Prostate gland (tissue), 2 donors: ENCODE measurements at places on chromosomes 6 and 20. TPM values are rescaled to one million over a fixed set of nuclear protein-coding genes. Genes with fewer than 3 reads are reported as not detected.

Gene KCNQ5
- total RNA-seq, result 4.1 TPM

Gene SYNGAP1
- total RNA-seq, result 24.8 TPM

Gene LYRM4
- total RNA-seq, result 23.7 TPM

Gene SLC17A2
- not detected for total RNA-seq

Gene OPRM1
- total RNA-seq, result not detected

Gene PRPH2
- total RNA-seq, result 0.27 TPM

Gene KCNK16
- total RNA-seq, result not detected

Gene COL12A1
- total RNA-seq, result 40.6 TPM

Gene EPB41L1
- total RNA-seq, result 91.1 TPM

Gene EYA4
- total RNA-seq, result 7.3 TPM

Gene ZNF831
- total RNA-seq, result 1.1 TPM

Gene SLC17A9
- total RNA-seq, result 3.5 TPM

Gene ARG1
- total RNA-seq, result 1.4 TPM

Gene TRIM40
- not detected for total RNA-seq

Gene PPDPF
- total RNA-seq, result 609 TPM

Gene TRAPPC3L
- not detected for total RNA-seq

Gene KIAA1755
- total RNA-seq, result 10.8 TPM

Gene LATS1
- 28.7 TPM for total RNA-seq

Gene SLC17A3
- not detected for total RNA-seq

Gene LINC00237
- total RNA-seq, result not detected

Gene FOXA2
- total RNA-seq, result 0.59 TPM

Gene C6orf163
- total RNA-seq, result 7.4 TPM

Gene SIRPA
- 20.3 TPM for total RNA-seq

Gene SRF
- 40.5 TPM for total RNA-seq

Gene DEF6
- total RNA-seq, result 33.4 TPM

Gene CCM2L
- 4.6 TPM for total RNA-seq

Gene HLA-DRB5
- total RNA-seq, result not detected

Gene CTAGE9
- not detected for total RNA-seq
